Right renal cortex interstitium (tissue), 3 donors: ENCODE measurements at places on chromosomes 5 and 9. TPM values are rescaled to one million over a fixed set of nuclear protein-coding genes. Genes with fewer than 3 reads are reported as not detected.

DNA sequence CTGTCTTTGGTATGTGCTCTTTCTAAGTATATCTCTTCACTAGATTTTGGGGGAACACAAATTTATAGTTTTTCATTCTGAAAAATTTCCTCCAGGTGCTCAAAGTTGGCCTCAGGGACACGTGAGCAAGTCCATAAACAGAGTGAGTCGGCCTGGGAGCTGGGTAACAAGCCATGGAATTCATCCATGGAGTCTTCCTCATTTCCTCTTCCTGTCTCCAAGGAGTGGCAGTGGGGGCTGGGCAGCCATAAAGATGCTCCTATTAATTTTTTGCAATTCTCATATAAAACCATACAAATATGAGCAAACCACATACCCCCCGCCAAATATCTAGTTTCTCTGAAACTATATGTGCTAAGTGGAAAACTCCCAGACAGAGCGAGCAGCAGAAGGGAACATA, 136.6 kb upstream of the OTULINL start:
- no peak for DNase-seq

DNA sequence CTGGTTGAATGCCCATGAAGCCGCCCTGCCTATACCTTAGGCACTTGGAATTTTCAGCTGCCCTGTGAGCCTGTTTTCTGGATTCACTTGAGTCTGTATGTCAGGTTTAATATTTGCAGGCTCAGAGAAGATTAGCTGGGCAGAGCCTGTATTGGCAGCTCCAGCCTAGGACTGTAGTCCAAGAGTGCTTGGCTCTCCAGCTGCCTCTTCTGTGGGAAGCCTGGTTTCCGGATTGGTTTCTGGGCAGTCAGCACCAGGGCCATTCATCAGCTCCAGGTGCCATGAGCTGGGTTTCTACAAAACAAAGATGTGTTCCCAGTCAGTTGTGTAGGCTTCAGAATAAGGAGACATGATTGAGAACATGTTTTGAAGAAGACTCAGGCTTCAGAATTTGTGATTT, 90.1 kb downstream of the ARHGAP26 start:
- DNase-seq: no peak

- no peak for DNase-seq
Measured at GRCh38 chr9:18622186-18622836, 148.4 kb downstream of the ADAMTSL1 start.

- no peak for DNase-seq
Measured at GRCh38 chr5:122736086-122736845, 38.6 kb upstream of the SNX2 start.

GRCh38 chr5:163563112-163563511, 57.7 kb downstream of the MAT2B start:
- no peak for DNase-seq

- DNase-seq: no peak
Measured at GRCh38 chr5:88778736-88779135, 104.2 kb downstream of the MEF2C start.

DNA sequence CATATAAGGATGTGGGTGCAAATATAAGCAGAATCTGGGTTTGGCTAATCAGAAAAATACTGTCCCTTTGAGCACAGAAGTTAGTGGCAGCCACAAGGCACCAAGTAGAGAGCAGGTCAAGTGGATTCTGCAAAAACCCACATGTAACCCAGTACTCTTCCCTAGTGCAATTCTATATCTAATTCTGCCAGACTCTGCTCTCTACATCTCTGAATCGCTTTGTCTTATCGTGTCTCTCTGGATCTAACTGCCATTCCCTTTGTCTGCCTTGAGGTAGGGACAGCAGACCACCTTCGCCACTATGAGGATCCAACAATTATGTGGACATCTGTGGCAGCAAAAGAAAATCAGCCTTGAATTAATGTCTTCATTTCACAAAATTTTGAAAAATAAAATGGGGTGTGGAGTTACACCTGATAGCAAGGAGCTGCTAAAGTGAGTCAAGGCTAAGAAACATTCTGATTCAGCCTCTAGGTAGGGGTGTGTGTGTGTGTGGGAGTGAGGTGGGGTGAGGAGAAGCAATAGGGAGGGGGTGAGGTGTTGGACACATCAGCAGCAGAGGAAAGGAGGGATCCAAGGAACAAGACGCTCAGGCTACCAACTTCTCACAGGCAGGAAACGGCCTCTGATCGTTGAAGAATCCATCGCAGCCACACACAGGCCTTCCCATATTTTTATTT, 33.7 kb upstream of the ZNF366 start:
- DNase-seq: no peak

GRCh38 chr5:109981979-109982378, 292.3 kb downstream of the MAN2A1 start:
- DNase-seq: no peak

GRCh38 chr9:123485216-123485615, 129.2 kb downstream of the CRB2 start:
- no peak for DNase-seq

GRCh38 chr5:135375040-135375793, 23.8 kb downstream of the MACROH2A1 start:
- no peak for DNase-seq

DNA sequence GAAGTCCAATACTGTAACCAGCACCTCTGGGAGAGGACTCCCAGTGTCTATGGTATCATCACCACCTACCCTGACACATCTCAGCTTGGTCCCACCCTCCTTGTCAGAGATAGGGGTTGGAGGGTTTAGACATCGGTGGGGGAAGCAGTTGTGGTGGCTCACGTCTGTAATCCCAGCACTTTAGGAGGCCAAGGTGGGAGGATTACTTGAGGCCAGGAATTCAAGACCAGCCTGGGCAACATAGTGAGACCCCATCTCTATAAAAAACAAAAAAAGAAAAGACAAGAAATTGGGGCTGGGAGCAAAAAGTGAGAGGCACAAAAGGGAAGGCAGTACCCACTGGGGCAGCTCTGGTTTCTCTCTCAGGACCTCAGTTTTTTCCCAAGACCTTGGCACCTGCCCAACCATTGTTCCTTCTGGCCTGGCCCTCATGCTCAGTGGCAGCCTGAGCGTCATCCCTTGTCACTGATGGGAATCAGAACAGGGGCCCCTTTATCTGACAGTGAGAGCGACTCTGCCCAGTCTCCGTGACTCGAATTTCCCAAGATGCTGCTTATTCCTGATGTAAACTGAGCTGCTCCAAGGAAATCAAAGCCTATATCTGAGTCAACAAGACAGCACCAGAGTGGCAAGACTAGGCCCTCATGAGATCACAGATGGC, 80.5 kb upstream of the HSPA9 start:
- no peak for DNase-seq

DNA sequence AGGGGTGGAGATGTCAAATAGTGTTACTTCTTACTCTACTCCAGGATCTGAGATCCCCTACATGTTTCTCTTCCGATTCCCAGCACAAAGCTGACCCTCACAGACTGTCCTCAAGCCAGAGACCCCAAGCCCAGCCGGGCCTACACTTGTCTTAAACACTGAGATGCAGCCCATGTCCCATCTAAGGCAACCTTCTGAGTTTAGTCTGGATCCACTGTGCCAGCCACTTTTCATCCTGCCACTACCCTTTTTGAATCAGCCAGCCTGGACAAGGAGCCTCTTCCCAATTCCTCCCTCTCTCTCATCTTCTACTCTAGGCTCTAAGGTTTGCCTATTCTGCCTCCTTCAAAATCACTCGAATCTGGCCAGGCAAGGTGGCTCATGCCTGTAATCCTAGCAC, 6.2 kb upstream of the MYORG start:
- no peak for DNase-seq

Gene BTNL3
- polyA plus RNA-seq: 0.13 TPM
